ENCODE measurements at places on chromosomes 2 and 18. TPM values are rescaled to one million over a fixed set of nuclear protein-coding genes. Genes with fewer than 3 reads are reported as not detected.

Gene MSTN
- total RNA-seq: 0.29 TPM

DNA sequence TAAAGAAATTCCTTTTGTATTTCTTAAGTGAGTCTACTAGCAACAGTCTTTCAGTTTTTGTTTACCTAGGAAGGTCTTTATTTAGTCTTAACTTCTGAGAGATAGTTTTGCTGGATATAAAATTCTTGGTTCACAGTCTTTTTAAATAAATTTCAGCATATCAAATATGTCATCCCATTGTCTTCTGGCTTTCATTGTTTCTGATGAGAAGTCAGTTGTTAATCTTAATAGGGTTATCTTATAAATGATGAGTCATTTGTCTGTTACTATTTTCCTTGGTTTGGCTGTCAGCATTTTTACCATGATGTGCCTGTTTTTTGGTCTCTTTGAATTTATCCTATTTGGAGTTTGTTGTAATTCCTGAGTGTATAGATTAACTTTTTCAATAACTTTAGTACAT is 129.3 kb downstream of the FAM210A start:
- no peaks in the 10 kb centered on the region for H3K36me3 ChIP-seq
- no peaks in the 10 kb centered on the region for H3K4me1 ChIP-seq
- DNase-seq: no peak

Gene SP3
- total RNA-seq: 143 TPM

Gene LAMA1
- not detected for total RNA-seq

- H3K27ac ChIP-seq: no peak overlapping the region
- no peak overlapping the region for H3K4me3 ChIP-seq
- no peak for DNase-seq
- no peaks in the 10 kb centered on the region for H3K4me1 ChIP-seq
- H3K27me3 ChIP-seq: no peaks in the 10 kb centered on the region
These were observed 31.0 kb downstream of the GYPC start for GRCh38 chr2:126686841-126687485.

- no peaks in the 10 kb centered on the region for H3K36me3 ChIP-seq
- no peaks in the 10 kb centered on the region for H3K27me3 ChIP-seq
- no peak overlapping the region for H3K27ac ChIP-seq
These were observed 37.2 kb upstream of the NEMP2 start for GRCh38 chr2:190571686-190572085.

DNA sequence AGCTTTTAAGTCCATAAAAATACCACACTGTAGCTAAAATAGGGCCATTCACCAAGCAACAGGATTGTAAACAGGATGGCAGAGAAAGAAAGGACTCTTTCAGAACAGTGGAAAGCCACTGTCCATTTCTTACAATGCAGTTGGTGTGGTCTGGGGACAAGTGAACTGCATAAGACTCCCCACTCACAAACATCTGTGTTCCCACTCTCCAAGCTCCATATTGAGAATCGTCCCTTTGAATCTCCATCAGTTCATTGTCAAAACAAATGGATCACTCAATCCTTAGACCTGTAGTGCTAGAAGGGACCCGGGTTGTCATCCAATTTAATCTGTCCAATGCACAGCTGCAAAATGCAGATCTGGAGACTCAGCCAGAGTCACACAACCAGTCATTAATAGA is 347.4 kb upstream of the KLHL29 start:
- H3K27ac ChIP-seq: no peak overlapping the region
- no peaks in the 10 kb centered on the region for H3K36me3 ChIP-seq
- H3K27me3 ChIP-seq: no peaks in the 10 kb centered on the region
- DNase-seq: no peak
- no peak overlapping the region for H3K4me3 ChIP-seq

DNA sequence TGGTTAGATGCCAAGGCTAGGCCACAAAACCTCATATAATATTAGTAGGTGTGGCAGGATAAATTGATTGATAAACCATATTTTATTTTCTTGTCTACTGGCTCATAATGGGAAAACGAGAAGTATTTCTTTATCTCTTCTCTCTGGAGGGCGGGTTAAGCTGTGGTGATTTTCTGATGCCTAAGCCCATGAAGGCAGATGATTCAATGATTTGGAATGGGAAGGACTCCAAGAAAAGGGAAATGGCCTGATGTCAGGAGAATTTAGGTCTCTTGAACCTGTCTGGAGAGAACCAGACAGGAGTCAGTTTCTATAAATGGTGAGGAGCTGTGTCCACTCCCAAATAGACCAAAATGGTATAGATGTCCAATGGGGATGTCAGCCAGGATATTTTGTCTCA is 18.7 kb upstream of the MAP4K3 start:
- no peak for DNase-seq
- H3K27ac ChIP-seq: no peak overlapping the region
- H3K4me1 ChIP-seq: no peaks in the 10 kb centered on the region
- no peaks in the 10 kb centered on the region for H3K27me3 ChIP-seq
- no peak overlapping the region for H3K4me3 ChIP-seq
- H3K36me3 ChIP-seq: no peaks in the 10 kb centered on the region

- no peak overlapping the region for H3K27ac ChIP-seq
- no peaks in the 10 kb centered on the region for H3K27me3 ChIP-seq
- H3K4me3 ChIP-seq: no peak overlapping the region
- H3K4me1 ChIP-seq: no peaks in the 10 kb centered on the region
These were observed 267.8 kb downstream of the TNS1 start for GRCh38 chr2:217735034-217735433.

GRCh38 chr18:69948919-69949537 is 1.4 kb upstream of the CD226 start:
- no peaks in the 10 kb centered on the region for H3K36me3 ChIP-seq
- DNase-seq: no peak
- no peaks in the 10 kb centered on the region for H3K27me3 ChIP-seq
- peak overlapping the region; percentile 0 for H3K4me3 ChIP-seq

DNA sequence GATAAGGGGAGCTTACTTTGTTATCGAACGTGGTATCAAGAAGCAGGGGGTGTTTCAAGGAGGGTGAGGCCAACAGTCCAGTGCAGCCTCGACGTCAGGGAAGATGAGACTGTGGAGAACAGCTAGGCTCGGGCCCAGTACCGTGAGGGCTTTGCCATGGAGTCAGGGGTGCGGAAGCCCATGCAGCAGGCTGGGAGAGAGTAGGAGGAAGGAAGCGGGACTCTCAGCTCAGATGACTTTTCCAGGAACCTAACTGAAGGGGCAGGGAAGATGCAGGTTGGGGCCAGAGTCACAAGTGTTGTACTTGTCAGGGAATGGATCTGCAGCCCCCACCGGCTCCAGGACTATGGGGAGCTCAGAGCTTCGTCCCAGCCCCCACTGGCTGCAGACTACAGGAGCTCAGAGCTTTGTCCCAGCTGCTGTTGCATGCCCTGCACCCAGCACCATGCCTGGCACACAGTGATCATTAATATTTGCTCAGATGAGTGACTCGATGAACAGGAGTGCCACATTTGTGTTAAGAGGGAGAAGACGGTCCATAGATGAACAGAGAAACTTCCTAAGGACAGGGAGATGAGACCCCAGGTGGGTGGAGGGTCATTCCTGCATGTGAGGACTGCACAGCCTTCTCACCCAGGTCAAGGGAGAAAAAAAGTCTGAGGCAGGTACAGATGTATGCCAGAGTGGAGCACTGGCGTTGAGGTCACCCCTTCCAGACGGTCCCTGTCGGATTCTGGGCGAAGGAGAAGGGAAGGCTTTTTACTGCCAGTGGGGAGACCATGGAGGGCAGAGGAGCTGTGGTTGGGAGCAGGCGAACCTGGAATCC is 36.4 kb downstream of the PTGR3 start:
- H3K27ac ChIP-seq: no peak overlapping the region
- H3K27me3 ChIP-seq: no peaks in the 10 kb centered on the region
- no peak overlapping the region for H3K4me3 ChIP-seq
- H3K36me3 ChIP-seq: no peaks in the 10 kb centered on the region
- H3K4me1 ChIP-seq: no peaks in the 10 kb centered on the region

DNA sequence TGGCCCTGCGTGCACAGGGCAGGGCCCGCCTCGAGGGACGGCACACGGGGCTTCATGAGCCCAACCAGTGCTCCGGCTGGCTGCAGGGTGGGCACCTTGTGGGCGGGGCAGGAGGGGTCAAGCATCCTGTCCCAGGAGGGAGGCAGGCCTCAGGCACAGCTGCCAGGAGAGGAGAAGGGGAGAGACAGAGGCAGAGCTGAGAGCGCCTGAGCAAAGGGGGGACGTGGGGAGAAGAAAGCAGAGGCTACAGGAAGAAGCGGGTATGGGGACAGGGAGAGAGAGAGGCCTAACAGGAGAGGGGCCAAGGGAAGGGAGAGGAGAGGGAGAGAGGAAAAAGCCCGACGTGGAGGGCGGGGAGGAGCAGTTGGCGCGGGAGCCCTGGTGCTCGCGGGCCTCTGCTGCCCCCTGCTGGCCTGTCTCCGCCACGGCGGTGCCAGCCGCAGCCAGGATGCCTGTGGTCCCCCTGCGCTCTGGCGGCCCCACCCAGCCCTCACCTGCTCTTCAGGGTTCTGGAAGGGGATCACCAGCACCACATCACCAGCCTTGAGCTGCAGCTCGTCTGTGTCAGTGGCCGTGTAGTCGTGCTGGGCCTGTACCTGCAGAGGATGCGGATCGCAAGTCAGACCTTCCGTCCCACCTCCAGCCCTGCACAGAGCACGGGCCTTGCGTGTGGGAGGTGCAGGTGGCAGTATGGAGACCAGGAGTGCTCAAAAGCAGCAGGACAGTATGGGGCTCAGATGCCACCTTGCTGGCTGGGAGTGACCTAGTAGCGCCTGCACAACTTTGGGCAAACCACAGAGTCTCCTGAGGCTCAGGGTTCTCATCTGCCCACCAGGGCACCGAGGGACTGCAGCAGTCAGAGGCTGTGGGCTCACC is 56.8 kb downstream of the BIN1 start:
- peak; percentile 64 for DNase-seq
- no peaks in the 10 kb centered on the region for H3K27me3 ChIP-seq
- no peak overlapping the region for H3K4me3 ChIP-seq

- peaks cover 6% of the 10 kb centered on the region for H3K4me1 ChIP-seq
- H3K36me3 ChIP-seq: no peaks in the 10 kb centered on the region
- H3K4me3 ChIP-seq: no peak overlapping the region
- no peak overlapping the region for H3K27ac ChIP-seq
These were observed 3.3 kb upstream of the WNT6 start for GRCh38 chr2:218856167-218856895.

Data from naive thymus-derived CD4-positive, alpha-beta T cell (primary cell).